Epithelial cell of esophagus (primary cell): ENCODE measurements at places on chromosomes 5 and 9.

GRCh38 chr5:175681045-175681967 lies 23.4 kb downstream of the HRH2 start:
- no peak for DNase-seq

- peak; percentile 22 for DNase-seq
Observed at GRCh38 chr5:74174366-74174765, 466.2 kb downstream of the ENC1 start.

DNA sequence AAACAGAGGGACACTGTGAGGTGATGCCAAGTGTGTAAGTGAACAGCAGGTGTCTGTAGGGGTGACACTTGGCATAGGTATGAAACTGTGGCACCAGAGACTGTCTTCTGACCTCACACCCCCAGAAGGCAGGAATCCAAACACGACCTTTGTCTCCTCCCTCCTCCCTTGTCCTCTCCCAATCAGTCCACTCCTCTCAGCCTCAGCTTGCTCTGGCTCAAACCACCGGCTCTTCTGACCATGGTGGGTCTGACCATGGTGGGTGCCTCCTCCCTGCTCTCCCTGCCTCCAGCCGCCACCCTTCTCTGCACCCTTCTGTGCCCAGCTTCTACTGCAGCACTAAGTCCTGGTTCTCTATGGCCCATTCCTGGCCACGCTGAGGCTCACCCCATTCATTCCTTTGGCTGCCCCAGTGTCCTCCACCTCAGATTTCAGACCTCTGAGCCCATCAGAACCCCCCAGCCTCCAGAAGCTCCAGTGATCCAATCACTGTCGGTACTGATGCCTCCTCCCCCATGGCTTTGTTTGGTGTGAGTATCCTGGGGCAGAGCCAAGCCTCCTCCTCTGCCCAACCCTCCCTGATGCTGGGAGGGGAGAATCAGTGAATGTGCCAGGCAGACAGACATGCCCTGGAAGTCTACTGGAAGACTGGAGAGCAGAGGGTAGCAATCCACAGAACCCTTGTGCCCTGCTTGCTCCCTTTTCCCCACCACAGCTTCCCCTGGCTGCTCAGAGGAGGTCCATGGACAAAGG lies 1.7 kb upstream of the ARID3C start:
- DNase-seq: peak; percentile 50

DNA sequence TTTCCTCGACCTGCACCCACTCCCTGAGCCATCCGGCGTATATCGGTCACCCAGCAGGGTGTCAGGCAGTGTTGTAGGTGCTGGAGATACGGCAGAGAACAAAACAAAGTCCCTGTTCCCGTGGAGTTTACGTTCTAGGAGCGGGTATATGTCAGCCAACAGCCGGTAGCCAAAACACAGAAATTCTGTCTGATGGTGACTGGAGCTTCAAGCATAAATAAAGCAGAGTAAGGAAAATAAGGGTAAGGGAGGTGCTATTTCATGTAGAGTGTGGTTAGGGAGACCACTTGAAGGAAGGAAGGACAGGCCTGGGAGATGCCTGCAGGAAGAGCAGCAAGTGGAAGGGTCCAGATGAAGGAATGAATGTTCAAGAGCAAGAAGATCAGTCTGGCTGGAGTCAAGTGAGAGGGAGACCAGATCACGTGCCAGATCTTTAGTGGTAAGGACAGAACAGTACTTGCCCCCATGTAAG lies 783 bp upstream of the ZFR start:
- DNase-seq: no peak

DNA sequence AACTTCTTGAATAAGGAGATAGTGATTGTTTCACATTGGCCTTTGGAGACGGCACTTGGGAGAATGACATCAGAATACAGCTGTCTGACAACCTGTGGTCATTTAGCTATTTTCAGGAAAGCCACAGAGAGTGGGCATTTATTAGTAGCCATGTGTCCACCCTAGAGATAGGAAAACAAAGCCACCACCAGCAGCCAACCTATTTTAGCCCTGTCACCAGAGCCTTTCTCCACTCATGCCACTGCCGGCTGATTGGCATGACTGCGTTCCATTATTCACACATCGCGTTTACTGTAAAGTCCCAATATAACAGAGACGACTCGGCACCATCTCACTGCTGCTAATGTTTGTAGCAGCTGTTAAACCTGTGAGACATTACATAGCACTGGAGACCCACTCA lies 330.1 kb downstream of the NDUFS4 start:
- no peak for DNase-seq

- DNase-seq: peak; percentile 21
Observed at GRCh38 chr9:125189011-125189360, 617 bp downstream of the PPP6C start.

GRCh38 chr9:107872457-107873192 lies 383.1 kb upstream of the KLF4 start:
- no peak for DNase-seq

GRCh38 chr9:107637421-107638420 lies 148.2 kb upstream of the KLF4 start:
- peak; percentile 74 for DNase-seq

- DNase-seq: peak; percentile 52
Observed at GRCh38 chr9:125631391-125632085, 75.5 kb downstream of the MAPKAP1 start.

GRCh38 chr5:994821-995220 lies 13.8 kb upstream of the NKD2 start:
- no peak for DNase-seq

DNA sequence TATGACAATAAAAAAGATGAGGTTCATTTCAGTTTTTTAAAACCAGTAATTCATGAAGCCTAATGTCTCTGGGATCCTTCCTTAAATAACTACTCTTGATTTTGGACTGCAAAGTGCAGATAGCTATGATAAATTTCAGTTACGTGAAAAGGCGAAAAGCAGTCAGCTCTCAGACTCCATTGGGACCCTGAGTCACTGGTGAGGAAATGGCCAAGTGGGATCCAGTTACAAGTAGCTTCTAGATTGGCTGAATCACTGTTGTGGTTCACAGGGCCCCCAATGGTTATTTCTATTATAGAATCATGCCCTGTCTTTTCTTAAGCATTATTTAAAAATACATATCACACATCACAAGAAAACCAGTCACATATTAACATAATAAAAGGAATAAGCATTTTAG lies 31.1 kb upstream of the PPP3R2 start:
- DNase-seq: no peak

DNA sequence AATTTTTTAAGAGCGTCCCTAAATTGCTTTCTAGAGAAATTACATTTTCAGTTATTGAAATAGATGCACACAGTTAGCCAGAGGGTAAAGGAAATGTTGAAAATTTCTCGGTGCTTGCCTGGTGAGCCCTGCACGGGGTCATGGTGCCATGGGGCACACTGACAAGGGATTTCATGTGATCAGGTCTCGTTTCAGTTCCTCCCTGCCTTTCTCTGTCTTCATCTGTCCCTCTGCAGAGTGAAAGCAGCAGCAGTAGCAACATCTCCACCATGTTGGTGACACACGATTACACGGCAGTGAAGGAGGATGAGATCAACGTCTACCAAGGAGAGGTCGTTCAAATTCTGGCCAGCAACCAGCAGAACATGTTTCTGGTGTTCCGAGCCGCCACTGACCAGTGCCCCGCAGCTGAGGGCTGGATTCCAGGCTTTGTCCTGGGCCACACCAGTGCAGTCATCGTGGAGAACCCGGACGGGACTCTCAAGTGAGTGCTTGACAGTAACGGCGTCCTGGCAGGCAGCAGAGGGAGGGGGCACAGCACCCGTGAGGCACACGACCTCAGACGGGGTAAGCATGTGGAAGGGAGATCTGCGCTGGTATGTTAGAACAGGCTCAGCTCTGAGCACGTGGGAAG lies 89.1 kb upstream of the OTULINL start:
- no peak for DNase-seq

GRCh38 chr5:31847354-31847753 lies 208.4 kb downstream of the PDZD2 start:
- DNase-seq: no peak

- no peak for DNase-seq
Observed at GRCh38 chr5:103851091-103851490, 288.5 kb upstream of the NUDT12 start.

DNA sequence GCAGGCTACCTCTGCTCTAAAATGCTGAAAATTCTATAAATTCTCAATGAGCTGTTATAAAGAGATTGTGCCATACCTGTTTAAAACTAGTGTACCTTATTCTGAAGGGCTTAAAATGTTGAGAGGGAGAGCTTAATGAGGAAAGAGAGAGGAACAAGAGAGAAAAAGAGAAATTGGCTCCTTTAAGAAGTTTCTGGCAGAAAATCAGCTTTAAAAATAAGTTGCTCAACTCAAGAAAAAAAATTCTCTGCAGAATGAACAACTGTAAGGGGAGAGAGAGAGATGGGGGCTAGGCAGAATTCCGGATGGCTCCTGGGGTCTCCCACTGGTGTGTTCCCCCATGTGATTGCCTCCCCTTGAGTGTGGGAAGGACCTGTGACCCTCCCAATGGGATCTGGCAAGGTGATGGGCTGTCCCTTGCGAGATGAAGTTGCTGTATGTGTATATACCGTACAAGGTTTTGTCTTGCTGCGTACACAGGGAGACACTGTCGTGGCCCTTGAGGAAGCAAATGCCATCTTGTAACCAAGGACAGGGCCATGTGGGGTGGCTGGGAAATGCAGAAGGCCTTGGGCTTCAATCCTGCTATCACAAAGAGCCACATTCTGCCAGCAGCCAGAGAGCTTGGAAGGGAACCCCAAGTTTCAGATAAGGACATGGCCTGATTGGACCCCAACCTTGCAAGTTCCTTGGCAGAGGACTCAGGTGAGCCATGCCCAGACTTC lies 64.3 kb upstream of the S1PR3 start:
- DNase-seq: no peak

- DNase-seq: no peak
Observed at GRCh38 chr9:138048184-138048583, 170.6 kb downstream of the CACNA1B start.

GRCh38 chr5:171714261-171714660 lies 71.4 kb upstream of the SMIM23 start:
- DNase-seq: no peak

DNA sequence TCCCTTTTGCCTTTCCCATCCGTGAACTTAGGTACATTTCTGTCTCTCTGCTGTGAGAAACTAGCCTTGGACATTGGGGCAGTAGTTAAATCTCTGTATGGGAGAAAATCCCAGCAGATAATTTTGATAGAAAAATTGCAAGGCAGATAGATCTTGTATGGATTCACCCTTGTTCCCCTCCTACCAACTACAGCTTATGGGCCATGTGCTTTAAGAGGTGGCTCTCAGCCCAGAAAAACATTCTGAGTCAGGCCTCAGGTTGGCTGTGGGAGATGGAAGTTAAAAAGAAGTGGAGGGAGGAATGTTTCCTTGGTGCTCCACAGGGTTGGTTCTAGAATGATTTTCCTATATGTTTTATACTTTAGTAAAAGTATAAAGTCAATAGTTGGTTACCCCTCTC lies 1.4 kb upstream of the KDM3B start:
- peak; percentile 54 for DNase-seq

- no peak for DNase-seq
Observed at GRCh38 chr5:177429248-177430040, 3.0 kb downstream of the GRK6 start.

DNA sequence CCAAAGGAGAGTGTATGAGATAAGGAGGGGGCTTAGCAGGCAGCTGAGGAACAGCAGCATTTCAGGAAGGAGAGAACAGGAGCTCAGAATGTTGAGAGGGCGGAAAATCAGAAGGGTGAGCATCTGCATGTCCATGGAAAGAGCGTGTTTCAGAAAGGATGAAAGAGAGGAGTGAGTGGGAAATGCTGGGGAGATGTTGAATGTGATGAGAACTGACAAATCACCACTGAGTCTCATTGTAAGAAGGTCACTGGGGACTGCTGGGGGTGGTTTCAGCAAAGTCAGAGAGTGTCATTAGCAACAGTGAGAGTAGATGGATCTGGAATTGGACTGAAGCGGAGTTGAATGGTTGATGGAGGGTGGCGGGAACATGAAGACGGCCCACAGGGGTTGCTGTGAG lies 65.8 kb downstream of the ANKRD33B start:
- DNase-seq: no peak

- no peak for DNase-seq
Observed at GRCh38 chr9:18002718-18003438, 424.0 kb downstream of the SH3GL2 start.

DNA sequence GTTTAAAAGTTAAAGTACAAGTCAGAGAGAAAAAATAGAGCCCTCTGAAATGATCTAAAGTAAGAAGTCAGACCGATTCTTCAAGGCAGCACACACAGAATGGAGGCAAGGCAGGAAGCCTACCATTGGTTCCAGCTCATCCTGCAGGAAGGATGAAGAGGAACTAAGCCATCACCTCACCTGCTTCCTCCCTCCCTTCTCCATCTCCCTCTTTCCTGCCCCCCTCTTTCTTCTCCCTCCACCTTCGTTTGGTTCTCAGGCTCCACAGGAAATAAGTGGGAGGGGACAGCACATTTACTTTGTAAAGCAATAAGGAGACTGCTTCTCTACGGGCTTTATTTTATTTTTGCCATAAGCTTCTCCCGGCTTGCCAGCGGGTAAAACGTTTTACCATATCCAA lies 213.4 kb downstream of the TRIM32 start:
- no peak for DNase-seq

DNA sequence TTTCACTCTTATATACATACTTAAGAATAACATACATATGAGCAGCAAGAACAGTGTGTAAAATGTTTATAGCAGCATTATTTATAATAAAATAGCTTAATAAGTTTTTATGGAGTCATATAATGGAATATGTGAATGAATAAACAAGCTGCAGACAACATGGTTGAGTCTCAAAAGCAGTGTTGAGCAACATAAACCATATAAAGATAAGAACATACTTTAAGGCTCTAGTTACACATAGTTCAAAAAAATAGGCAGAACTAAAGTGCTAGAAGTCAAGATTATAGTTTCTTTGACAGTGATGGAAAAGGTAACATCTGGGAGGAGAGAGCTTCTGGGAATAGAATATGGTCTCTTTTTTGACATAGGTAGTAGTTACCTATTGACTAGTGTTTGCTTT lies 53.7 kb upstream of the ADAMTS19 start:
- DNase-seq: no peak

DNA sequence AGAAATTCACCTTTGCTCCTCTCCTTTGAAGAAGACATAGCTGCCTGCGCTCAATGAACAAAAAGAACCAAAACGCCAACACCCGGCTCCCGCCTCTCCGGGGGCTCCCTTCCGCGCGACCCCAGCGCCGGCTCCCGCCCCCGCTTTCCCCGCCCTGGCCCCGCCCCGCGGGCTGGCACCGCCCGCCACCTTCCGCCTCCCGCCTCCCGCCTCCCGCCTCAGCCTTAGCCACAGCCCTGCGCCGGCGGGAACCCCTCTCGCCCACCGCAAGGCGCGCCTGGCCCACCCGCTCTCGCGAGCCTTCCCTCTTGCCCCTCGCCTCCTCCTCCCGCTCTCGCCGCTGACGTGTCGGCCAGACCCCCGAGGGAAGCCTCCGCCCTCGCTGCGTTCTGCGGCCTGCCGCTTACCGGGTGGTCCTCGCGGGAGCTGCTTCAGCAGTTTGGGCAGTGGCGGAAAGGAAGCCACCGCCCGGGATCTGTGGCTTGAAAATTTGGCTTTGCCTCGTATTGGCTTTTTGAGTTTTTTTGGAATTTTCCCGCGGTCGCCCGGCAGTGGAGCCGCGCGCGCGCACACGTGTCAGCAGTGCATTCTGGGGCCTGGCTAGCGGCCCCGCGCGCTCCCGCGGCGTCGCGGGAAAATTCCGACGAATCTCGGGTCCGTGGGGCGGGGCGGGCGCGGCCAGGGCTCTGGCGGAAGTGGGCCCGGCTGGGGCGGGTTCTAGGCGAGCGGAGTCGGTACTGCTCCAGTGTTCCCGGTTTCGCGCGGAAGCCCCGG lies at the start of gene FANCC:
Gene FANCC (minus strand): TSS at position 591 of the 774 bp plus-strand sequence. CDS start 68,418 bp downstream, outside the sequence.
- DNase-seq: peak; percentile 84
